ENCODE measurements at places on chromosomes 16 and 17.

GRCh38 chr17:75778861-75779249 is 5.8 kb upstream of the UNK start:
- peak; percentile 85 for DNase-seq

GRCh38 chr16:65713181-65713808 is 591.4 kb upstream of the CDH11 start:
- DNase-seq, result no peak

DNA sequence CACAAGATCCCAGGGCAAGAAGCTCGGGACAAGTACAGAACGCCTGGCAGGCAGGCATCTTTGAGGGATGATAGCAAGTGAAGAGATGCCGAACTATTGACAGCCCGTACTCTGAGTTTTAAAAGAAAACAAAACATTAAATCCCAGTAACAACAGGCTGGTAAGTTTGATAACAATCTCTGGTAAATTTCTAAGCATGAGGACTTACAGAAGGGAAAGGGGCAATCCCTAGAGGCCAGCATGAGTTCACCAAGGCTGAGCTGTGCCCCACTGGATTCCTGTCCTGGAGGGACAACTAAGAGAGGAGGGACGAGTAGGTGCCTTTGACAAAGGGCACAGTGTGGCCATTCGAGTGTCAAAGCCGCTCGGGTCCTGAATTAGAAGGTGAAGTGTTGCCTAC is 26.2 kb downstream of the CCDC182 start:
- no peak for DNase-seq

DNA sequence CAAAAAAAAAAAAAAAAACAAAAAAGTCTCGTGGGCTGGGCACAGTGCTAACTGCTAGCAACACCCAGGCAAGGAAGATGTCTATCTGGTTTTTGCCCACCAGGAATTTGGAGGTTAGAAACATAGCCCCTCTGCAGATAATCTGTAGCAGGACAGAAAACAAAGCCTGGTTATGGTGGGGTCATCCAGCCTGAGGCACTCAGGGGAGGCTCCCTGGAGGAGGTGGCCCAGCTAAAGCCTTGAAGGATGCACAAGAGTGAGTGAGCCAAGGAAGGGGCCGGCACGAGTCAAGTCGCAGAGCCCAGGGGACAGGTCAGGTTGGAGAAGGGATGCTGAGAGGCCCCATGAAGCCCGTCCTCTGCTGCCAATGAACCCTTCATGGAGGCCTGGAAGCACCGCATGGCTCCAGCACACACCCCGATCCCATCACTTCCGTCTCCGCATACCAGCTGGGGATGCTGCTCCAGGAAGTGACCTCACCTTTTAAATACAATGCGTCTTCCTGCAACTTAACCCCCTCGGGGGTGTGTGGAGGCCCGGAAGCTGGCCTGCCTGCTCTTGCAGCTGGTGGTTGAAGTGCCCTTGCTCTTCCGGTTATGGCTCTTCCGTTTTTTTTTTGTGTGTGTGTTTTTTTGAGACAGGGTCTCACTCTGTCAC is 86.5 kb downstream of the ENGASE start:
- DNase-seq, result peak; percentile 6

DNA sequence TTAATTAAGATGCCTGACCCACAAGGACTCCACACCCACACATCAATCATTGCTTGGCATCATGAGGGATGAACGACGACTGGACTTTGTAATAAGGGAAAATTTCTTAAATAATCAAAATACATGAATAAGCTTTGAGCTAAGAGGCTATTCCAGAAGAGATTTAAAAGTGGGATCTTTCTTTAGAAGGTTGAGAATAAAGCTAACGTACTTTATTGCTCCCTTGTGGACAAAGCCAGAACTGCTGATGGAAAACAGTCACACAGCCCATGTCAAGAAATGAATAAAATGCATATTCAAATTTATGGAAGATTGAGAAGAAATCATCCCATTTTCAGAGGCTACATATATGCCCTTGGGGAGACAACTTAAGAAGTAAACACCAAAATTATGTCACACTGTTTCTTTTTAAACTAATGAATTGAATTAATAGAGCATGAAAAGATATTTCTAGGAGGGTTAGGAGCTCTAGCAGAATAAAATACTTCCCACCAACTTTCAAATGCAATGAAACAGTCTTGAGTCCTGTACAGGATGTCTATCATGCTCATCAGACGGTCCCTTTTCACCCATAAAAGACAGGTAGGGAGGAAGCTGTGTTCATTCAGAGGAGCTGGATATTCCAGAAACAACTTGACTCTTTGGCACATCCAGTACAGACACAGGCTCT is 60.2 kb upstream of the PHOSPHO1 start:
- no peak for DNase-seq

DNA sequence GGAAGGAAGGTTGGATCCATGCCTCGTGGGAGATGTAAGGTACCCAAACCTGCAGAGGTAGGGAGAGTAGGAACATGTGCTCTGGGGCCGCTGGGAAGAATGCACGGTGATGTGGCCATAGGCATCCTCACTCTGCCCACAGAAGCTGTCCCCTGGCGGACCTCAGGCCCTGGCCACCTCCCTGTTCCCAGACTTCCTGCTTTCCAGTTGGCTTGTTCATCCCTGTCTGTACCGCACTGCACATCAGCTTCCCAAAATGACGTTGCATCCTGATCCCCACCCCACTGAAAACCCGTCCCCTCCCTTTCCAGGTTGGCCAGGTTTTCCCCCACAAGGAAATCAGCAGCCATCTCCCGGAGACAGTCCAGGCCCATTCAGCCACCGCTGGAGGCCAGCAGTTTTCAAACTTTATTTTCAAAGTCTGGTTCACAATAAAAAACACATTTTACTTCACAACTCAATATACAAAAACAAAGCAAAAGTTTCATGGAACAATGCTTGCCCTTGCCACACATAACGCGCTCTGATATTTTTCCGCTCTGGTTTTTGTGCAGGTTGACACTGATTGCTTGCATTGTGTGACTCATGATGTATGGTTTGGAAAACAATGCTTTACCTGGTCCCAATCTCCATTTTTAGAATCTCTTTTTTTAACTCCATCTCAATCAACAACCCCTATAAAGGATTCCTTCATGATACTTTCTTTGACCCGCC is 143.0 kb downstream of the GAS7 start:
- DNase-seq, result no peak

- no peak for DNase-seq
Measured at GRCh38 chr17:66235377-66235994, 6.3 kb upstream of the APOH start.

DNA sequence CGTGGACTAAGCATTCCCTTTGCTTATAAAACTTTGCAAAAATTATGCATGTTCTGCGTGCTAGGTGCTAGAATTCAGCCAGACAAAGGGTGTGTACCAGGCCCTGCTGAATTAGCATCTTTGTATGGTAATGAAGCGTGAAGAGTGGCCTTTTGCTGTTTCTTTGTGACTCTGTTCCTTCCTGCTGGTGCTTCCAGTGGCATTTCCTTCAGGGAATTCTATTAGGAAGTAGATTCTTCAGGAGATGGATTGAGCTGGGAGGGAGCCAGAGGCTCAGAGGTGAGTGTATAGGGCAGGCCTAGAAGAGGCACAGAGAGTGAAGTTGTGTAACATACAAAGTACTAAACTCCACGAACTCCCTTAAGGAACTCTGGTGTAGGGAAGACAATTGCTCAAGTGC is 73.9 kb upstream of the ASIC2 start:
- no peak for DNase-seq

GRCh38 chr16:68233085-68233834 is 2.7 kb downstream of the ESRP2 start:
- no peak for DNase-seq

DNA sequence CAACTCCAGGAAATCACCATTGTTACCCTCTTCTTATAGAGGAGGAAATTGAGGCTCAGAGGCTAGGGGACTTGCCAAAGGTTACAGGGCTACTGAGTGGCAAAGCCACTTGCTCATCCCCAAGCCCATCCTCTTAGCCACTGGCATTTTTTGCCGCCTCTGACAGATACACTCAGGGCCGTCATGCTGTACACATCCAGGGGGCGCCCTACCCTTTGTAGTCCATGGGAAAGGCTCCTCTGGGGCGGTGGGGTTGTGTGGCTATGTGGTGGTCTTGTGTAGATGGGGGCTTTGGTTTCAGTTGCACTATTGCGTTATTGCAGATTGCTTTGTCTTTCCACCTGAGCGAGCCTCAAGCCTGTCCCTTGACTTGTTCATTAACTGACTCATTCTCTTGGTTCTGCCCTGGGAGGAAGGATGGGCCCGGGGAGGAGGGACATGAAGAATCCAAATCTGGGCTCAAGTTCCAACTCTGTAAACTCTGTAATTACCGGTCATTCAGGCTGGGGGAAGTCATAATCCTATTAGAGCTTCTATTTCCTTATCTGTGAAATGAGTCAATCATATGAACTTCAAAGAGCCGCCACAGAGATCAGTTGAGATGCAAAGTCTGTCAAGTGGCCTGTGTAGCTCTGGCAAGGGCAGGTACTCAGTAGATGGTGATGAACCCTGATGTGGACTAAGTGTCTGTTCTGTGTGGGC is 2.8 kb downstream of the NOS2 start:
- no peak for DNase-seq

DNA sequence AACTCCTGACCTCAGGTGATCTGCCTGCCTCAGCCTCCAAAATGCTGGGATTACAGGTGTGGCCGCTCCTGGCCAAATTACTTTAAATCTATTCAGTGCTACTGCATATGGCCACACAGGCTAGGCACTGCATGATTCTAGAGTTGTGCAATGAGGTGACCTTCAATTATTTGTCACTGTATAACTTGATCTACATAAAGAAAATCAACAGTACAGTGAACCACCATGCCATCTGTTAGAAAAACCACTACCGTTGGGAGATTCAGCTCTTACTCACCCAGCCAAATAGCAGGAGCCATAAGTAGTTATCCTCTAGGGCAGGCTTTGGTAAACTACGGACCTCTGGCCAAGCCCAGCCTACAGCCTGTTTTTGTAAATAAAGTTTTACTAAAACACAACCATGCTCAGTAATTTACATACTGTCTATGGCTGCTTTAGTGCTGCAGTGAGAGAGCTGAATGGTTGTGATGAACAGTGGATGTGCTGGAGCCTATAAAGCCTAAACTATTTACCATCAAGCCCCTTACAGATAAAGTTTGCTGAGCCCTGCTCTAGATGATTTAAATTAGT is 40.7 kb upstream of the TANC2 start:
- no peak for DNase-seq

DNA sequence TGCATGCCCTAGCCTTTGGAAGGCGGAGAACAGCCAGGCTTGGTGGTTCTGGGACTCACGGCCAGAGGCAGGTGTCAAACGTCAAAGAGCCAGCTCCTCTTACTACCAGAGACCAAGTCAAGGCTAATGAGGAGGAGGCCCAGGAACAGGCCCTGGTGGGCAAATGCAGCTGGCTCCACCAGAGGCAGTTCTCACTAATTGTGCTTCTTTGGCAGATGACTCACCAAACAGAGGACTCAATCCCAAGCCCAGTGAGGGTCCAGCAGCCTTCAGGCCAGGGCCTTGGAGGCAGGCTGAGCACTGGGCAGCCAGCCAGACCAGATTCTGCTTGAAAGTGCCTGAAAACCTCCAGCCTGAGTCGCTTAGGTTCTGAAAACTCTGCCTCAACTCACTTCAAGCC is 336.5 kb upstream of the CDH5 start:
- DNase-seq, result no peak

DNA sequence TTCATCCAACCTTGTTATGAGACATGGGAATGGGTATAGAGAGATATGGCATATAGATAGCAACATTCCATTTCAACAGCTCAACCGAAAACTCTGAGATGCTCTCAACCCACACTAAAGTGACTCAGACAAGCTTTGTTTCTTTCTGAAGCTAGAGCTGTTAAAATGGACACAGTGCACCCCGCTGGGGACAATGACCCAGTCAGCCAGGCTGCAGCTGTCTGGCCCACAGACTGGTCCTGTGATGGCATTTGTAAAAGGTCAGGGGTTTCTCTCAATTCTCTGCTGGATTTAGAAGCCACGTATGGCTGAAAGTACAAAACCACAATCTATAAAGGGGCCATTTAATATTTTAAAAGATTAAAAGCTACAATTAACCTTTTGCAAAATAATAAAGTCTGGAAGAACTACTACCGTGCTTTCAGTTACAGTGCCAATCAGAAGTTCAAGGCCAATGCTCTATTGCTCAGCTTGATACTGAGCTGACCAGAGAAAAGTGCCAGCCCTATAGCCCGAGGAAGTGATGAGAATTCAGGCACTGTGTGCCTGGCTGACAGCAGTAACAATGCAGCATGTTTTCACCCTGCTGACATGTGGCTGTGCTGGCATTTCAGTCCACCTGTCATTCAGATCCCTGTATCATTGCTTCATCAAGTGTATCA is 60.2 kb downstream of the TEX2 start:
- no peak for DNase-seq

- DNase-seq, result no peak
Measured at GRCh38 chr16:60811051-60811608, 1225.1 kb downstream of the CDH8 start.

DNA sequence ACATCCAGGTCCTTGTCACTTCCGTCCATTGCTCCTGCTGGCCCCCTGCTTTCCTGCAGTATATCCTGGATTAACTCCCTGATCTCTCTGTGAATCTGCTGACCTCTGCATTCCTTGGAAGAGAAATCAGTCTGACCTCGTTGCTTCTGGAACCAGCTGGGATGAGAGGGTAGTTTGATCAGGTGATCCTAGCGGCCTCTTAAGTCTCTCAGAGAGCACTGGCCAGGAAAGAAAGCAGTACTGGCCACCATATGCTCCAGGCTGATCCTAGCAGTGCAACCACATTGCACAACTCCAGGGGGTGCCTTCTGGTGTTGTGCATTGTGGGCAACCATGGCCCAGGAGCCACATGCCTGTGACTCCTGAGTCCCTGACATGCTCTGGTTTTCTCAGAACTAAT is 79.2 kb downstream of the ARHGAP23 start:
- no peak for DNase-seq

GRCh38 chr17:65685110-65685509 is 123.7 kb upstream of the AXIN2 start:
- DNase-seq, result no peak

DNA sequence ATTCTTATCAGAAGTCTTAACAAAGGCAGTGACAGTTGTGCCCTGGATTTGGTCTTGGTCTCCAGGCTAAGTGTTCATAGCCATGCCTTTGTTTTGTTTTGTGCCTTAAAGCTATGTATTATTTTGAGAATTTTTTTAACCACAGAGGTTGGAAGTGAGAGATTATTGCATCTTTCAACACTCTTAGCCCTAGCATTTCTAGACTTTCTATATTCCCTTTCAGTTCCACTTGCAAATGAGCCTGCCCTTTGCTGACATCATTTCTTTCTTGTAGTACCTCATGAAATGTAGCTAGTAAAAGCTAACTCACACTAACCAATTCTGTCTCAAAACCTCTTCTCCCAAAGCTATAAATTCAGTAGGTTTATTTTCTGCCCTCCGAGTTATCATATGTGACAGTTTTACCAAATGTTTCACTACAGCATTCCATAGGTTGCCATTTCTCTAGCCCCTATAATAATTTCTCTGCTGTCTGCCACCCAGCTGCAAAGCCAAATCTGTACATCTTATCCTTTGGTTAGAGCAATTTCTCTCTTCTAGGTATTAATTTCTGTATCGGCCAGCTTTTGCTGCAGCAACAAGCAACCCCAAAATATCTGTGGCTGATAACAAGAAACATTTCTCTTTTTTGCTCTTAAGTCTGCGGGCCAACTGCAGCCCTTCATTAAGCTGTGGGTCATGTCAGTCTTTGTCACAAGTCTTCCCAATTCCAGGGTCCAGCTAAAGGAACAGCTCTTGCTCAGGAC is 14.2 kb upstream of the CCL1 start:
- DNase-seq, result no peak
